Sigmoid colon (tissue), 7 donors: ENCODE measurements at places on chromosomes 7 and 10. TPM values are rescaled to one million over a fixed set of nuclear protein-coding genes. Genes with fewer than 3 reads are reported as not detected.

DNA sequence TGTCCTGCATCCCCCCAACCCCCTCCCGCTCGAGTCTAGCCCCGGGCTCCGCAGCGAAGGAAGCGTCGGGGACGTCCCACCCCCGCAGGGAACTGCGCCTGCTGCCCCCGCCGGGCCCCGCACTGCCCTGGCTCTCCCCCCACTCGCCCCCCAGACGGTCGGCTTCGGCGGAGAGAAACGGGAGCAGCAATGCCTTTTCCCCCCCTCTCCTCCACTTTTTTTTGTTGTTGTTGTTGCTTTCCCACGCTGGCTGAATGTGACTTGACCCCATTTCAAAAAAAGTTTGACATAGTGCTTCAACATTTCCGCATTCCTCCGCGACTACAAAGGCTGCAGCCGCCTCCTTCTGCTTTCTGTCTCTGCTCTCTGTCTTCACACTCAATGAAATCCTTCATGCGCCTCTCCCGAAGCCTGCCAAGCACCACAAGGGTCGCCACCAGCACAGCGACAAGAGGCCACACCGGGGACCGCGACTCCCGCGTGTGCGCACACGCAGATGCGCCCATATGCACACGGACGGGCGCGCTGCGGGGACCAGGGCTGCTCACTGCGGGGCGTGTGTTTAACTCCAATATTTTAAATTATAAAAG is 1.0 kb downstream of the CDK6 start:
- DNase-seq = peak; percentile 78
- H3K27ac ChIP-seq = peak overlapping the region; percentile 79
- H3K27me3 ChIP-seq = no peaks in the 10 kb centered on the region

DNA sequence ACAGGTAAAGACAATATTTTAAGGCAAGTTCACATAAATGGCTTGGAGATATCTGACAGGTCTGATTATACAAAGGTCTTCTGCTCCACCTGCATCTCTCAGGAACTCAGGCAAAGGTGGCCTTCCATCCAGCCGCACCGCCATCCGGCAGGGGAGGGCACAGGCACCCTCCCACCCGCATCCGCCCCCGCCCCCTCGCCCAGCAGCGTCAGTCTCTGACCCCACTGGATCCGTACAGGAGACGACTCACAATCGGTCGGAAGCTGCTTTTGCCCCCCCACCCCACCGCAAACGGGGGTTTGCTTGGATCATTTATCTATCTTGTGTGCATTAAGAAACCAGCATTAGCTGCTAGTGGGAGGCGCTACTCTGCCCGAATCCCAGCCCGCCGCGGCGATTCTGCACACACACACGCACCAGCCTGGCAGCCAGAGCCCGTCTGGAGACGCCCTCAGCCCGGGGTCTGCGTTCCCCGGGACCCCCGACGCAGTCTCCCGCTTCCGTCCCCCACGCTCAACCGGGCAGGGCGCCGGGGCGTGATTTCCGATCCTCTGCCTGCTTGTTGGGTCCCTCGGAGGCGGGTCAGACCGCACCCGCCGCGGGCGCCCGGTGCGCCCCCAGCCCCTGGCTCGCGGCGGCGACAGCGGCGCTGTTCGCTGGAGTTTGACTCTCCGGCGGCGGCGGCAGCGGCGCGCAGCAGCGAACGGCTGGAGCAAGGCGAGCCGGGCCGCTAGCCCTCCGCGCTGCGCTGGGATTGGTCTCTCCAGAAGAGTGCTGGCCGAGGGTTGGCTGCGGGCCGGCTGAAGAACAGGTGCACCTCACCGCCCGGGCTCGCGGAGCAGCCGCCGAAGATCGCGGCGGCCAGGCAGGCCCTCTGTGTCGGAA is 820 bp upstream of the NRG3 start:
- peaks cover 22% of the 10 kb centered on the region for H3K4me1 ChIP-seq
- no peak overlapping the region for H3K27ac ChIP-seq
- H3K36me3 ChIP-seq = no peaks in the 10 kb centered on the region
- no peak overlapping the region for H3K4me3 ChIP-seq

PTF1A gene
- total RNA-seq = not detected

DNA sequence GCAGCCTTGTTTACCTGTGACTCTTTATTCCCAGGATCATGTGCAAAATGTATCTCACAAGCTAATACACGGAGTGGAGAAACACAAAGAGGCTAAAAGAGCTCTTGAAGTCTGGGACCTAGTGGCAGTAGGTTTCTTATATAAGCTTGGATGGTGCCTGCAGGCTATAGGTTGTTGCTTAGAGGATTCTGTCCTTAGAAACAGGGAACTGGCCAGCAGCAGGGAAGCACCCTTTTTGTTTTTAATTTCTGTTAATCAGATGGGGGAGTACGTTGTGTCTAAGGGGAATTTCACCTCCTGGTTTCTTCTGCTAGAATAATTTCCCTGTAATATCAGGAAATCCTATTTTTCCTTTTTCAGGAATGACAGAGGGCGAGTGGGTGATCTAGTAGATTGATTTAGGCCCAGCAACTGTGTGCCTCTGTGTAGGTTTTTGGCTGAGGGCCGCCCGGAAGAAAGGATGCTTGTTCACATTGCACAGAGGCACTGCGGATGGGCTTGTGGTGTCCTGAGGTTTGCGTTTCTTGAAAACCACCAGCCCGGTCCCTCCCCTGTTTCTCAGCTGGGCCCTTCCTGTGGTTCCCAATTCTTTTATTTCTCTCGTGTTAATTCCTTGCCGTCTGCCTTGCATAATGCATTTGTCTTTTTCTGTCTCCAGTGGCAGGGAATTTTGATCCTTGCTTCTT is 158.0 kb downstream of the CAMK1D start:
- no peak for DNase-seq
- H3K27ac ChIP-seq = no peak overlapping the region
- H3K4me1 ChIP-seq = no peaks in the 10 kb centered on the region

DNA sequence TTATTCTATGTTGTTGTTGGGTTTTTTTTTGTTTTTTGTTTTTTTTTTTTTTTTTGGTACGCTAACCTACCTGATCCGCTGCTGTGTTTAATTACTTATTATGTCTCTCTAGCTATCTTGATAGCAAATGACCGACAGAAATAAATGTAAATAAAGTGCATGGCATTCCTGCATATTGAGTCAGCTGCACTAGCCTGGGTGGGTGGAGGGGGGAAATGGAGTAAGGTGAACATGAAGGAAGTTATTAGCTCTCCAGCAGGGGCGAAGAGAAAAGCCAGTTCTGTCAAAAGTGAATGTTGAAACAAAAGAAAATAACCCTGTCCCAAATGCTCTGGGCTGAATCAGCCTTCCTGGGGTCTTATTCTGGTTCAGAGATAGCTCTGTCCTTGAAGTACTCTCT is 210.7 kb upstream of the MDFIC start:
- no peaks in the 10 kb centered on the region for H3K27me3 ChIP-seq
- no peaks in the 10 kb centered on the region for H3K36me3 ChIP-seq
- H3K4me3 ChIP-seq = no peak overlapping the region
- H3K4me1 ChIP-seq = no peaks in the 10 kb centered on the region

DNA sequence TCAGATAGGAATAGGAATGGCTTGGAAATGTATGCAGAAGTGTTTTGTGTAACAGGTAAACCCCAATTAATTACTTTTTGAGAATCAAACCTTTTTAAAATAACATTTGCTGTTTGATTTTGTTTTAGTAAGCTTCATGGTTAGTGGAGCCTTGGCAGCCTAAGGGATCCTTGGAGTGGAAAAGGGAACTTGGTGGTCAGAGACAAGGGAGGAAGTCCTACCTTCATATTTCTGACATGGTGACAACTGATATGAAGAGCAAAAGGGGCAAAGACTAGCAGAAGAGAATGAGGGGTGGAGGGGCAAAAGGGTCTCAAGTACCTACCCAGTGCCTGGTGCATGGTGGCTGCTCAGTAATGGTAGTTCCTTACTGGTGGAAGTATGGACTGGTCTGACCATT is 32.3 kb downstream of the AHCYL2 start:
- H3K4me1 ChIP-seq = no peaks in the 10 kb centered on the region
- H3K27me3 ChIP-seq = no peaks in the 10 kb centered on the region
- no peak for DNase-seq
- no peaks in the 10 kb centered on the region for H3K36me3 ChIP-seq
- H3K4me3 ChIP-seq = no peak overlapping the region
- no peak overlapping the region for H3K27ac ChIP-seq

GRCh38 chr10:73439605-73440312 is 6.4 kb upstream of the MSS51 start:
- peaks cover 54% of the 10 kb centered on the region for H3K36me3 ChIP-seq
- no peaks in the 10 kb centered on the region for H3K27me3 ChIP-seq
- no peak overlapping the region for H3K4me3 ChIP-seq
- DNase-seq = no peak
- no peak overlapping the region for H3K27ac ChIP-seq

AKR1D1 gene
- total RNA-seq = not detected

- H3K4me3 ChIP-seq = no peak overlapping the region
- H3K27me3 ChIP-seq = no peaks in the 10 kb centered on the region
- DNase-seq = no peak
- no peaks in the 10 kb centered on the region for H3K36me3 ChIP-seq
- H3K4me1 ChIP-seq = no peaks in the 10 kb centered on the region
- peak overlapping the region; percentile 4 for H3K27ac ChIP-seq
These were observed 34.2 kb upstream of the TCF7L2 start for GRCh38 chr10:112915590-112916572.

- no peaks in the 10 kb centered on the region for H3K27me3 ChIP-seq
- H3K36me3 ChIP-seq = no peaks in the 10 kb centered on the region
- no peak overlapping the region for H3K27ac ChIP-seq
- DNase-seq = no peak
- no peak overlapping the region for H3K4me3 ChIP-seq
- H3K4me1 ChIP-seq = no peaks in the 10 kb centered on the region
These were observed 346.1 kb upstream of the ANKRD30A start for GRCh38 chr10:36779238-36779846.

DNA sequence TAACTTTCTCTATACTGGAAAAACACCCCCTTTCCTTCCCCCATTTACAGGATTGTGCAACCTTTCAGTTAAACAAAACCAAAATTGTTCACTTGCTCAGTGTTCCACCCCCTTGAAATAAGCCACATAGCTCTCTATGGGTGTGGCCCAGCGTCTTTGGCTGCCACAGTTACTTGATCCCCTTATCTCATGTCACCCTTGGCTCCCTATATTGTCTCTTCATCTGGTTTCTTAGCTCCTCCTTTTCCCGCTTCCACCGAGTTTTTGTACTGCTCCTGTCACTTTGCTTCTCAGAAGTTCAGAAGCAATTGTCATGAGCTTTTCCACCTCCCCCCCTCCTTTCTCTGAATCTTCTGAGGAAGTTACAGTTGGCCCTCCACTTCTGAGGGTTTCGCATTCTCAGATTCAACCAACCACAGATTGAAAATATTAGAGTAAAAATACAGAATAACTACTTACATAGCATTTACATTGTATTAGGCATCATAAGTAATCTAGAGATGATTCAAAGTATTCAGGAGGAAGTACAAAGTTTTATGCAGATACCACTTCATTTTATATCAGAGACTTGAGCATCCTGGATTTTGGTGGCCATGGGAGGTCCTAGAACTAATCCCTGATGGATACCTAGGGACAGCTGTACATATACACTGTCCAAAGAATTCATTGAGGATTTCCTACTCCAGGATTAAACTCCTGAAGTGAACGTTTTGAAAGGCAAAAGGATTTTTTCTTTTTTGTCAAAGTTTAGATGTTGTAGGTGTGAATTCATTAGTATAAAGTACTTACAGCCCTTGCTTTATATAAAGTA is 60.4 kb downstream of the ADD3 start:
- H3K27ac ChIP-seq = peak overlapping the region; percentile 7
- H3K4me1 ChIP-seq = no peaks in the 10 kb centered on the region
- H3K27me3 ChIP-seq = no peaks in the 10 kb centered on the region
- no peak overlapping the region for H3K4me3 ChIP-seq
- no peaks in the 10 kb centered on the region for H3K36me3 ChIP-seq
- no peak for DNase-seq

GBF1 gene
- 24.2 TPM for total RNA-seq

CRYGN gene
- total RNA-seq = not detected

KAZALD1 gene
- total RNA-seq = 3.9 TPM

DNA sequence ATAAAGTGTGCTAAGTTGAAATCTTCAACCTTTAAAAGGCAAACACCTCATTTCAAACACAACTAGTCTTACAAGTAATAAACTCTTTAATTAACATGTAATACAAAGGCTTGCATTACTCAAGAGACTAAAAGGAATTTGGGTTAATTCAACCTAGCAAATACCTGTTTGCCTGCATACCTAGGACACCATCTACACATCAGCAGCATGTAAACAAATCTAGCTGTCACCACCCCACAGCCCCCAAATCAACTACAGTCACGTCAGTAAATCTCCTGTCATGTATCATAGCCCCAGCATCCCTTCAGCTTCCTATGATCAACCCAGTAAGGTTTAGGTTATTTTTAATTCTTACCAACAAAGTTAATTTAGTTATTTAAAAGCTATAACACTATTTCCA is 33.5 kb downstream of the ZNF800 start:
- H3K36me3 ChIP-seq = peaks cover 30% of the 10 kb centered on the region
- no peak for DNase-seq
- H3K4me3 ChIP-seq = no peak overlapping the region
